ENCODE measurements at places on chromosomes 2 and 18. TPM values are rescaled to one million over a fixed set of nuclear protein-coding genes. Genes with fewer than 3 reads are reported as not detected.

DNA sequence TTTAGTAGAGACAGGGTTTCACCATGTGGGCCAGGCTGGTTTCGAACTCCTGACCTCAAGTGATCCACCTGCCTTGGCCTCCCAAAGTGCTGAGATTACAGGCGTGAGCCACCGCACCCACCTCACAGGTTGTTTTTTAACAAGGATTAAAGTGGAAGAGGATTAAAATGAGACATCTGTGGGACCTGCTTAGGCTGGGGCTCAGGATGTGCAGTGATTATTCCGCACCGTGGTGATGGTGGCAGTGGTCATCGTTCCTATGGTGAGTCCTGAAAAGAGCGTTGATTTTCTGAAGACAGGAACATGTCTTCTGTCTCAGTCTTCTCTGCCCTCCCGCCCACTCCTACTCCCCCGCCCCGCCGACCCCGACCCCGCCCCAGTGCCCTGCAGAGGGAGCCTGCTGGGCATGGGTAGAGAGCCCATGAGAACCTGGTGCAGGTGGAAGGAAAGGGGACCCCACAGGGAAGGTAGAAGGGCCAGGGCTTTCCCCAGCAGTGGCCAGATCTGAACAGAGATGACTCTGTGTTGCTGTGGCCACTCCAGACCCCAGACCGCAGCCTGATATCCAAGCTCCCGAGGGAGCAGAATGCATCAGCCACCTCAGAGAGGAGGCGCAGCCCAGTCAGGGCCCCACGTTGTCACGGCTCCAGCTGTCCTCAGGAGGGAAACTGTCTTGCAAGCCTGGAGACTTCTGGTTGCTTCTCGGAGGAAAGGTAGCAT, 34.5 kb upstream of the FOSL2 start:
- no peak for DNase-seq

DNA sequence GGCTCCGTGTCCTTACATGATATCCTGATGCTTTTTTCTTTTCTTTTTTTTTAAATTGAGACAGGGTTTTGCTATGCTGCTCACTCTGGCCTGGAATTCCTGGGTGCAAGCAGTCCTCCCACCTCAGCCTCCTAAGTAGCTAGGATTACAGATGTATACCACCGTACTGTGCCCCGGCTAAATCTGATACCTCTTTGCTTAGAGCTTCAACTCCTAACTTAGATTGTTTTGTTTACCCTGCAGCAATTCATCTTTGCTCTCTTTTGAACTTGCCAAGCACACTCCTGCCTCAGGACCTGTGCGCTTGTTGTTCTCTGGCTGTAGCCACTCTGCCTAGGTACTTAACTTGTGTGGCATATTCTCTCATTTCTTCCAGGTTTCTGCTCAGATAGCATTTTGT, 24.5 kb downstream of the RAB10 start:
- no peak for DNase-seq

DNA sequence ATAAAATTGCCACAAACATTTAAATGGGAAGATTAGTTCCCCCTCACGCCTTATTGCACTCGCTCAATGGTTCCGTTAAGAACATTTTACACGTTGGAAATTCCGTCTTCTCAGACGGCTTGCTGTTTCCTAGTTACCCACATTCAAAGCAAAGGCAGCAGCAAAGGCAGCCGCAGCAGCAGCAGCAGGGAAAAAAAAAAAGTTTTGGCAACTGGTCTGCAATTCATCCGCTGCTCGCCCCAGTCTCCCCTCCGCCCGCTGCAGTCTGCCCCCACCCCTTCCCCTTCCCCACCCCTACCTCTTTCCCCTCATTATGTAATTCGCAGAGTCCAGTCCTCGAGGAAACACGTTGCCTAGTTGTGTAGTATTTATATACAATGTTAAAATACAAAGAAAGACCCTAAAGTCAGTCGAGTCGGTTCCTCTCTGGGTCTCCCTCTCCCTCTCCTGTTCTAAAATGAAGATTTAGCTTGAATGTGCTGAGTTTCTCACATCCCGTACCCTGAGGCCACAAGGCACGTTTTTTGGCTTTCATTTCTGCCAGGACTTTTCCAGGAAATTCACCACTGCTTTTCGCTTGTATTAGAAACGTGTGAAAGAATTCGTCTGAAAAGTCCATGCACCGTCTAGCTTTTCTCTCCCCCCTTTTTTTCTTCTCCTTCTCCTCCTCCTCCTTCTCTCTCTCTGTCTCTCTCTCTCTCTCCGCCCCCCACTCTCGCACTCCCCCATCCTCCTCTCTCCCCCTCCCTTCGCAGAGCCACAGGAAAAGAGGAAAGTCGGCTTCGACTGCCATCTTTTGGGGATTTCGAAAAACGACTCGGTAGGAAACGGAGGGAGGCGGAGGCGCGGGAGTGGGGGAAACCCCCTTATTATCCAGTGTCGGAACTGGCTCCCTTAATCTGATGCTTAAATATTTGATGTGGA, 140.0 kb downstream of the MEIS1 start:
- DNase-seq, result peak; percentile 26

DNA sequence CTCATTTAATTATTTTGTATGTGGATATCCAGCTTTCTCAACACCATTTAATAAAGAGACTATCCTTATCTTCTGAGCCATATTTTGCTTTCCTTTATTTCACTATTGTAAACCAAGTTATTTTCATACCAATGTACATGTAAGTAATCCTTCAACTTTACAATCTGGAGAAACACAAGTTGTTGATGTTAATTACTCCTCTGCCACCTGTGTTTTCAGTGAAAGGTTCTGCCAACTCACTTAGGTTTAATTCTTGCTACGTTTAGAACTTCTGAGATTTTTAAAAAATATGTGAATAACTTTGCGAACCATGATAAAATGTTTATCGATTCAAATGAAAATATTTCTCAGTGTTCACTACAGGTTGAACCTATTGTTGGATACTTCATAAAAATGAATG, 244.4 kb downstream of the CDH7 start:
- DNase-seq, result no peak

GRCh38 chr2:122980671-122981070, 1044.4 kb upstream of the CNTNAP5 start:
- peak; percentile 57 for DNase-seq

DNA sequence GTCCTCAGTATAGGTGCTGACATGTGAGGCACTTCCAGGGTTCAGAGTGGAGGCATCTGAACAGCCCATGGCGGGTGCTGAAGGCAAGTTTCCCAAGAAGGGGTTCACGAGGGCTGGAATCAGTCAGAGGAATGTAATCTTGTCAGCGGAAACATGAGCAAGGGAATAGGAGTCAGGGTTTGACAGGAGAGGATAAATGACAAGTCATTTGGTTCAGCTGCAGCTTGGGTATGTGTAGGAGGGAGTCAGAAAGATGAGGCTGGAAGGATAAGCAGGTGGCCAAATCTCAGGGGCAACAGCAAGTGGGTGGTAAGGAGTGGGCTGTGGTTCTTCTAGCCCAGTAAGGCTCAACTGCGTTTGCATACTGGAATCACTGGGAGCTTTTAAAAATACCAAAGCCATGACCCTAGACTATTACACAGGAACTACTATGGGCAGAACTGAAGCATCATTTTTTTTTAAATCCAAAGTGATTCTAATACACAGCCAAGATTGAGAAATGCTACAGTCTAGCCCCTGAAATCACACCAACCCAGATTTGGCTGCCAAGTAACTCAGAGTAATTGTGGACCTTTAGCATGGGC, 41.8 kb upstream of the NAB1 start:
- DNase-seq, result no peak

DNA sequence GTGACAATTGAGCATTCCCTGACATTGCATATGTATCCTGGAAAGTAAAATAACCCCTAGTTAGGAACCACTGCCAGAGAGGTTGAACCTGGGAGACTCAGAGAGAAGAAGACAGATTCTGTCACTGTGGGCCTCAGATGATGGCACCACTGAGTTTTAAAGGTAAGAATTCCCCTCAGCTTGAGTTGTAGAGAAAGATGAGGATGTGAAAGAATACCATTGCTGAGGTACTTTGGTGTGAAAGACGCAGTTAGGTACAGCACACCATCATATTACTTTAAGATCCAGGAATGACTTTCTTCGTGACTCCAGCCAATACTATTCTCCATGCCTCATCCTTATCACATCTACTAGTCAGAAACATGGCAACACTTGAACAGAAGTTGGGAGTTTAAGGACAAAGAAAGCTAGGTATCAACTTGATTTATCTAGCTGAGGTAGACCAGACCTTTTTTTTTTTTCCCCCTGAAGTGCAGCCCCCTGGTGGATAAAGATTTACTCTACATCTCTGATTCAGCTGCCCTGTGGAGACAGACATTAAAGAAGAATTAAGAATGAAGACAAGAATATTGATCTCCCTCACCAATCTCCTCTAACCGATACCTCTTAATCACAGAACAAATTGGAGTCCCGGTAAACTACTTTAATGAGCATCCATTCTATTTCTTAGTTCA, 630.5 kb upstream of the FANCL start:
- DNase-seq, result no peak

- no peak for DNase-seq
These were observed 43.8 kb downstream of the FLACC1 start for GRCh38 chr2:201313362-201313761.

DNA sequence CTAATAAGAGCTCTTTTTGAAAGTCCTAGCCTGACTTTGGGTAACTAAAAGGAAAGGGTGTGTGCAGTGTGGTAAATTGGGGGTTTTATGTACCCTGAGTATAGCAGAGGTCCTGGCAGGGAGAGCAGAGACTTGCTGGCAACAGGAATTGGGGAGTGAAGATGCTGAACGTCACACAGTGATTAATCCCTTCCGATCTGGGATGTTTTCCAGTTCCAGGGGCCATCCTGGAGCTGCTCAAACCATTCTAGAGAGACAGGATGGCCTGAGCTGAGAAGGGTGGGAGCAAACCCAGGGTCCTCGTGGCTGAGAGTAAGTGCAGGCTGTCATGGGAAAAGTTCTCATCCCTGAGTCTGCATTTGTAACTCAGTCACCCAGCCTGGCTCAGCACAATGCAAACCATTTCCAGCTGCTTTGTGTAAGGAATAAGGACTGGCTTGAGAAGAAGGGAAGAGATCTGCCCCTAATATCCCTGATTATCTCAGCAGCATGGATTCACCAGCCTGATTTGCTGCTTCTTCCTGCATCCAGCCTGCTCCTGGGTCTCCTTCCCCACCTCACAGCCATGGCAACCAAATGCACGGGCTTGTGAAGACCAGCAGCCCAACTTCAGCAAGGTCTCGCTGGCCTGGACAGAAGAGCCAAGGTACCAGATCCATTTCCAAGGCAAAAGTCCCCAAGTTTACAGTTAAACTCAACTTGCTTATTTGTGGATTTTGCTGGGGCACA, 47.1 kb upstream of the CELF4 start:
- no peak for DNase-seq

- DNase-seq, result no peak
These were observed 692.6 kb downstream of the LRRTM4 start for GRCh38 chr2:76829374-76830234.

GRCh38 chr2:157443795-157444640, at the start of gene CYTIP:
TSS of gene CYTIP (minus strand) at chr2:157444089. CDS start at chr2:157444020, 69 bp downstream.
- no peak for DNase-seq

The UBXN4 gene
- 58.1 TPM for total RNA-seq

The OR6B2 gene
- total RNA-seq, result not detected

The CYTIP gene
- total RNA-seq, result 0.82 TPM

The HRH4 gene
- 0.33 TPM for total RNA-seq

The AQP12B gene
- not detected for total RNA-seq
